ENCODE measurements at places on chromosomes 16 and 17.

DNA sequence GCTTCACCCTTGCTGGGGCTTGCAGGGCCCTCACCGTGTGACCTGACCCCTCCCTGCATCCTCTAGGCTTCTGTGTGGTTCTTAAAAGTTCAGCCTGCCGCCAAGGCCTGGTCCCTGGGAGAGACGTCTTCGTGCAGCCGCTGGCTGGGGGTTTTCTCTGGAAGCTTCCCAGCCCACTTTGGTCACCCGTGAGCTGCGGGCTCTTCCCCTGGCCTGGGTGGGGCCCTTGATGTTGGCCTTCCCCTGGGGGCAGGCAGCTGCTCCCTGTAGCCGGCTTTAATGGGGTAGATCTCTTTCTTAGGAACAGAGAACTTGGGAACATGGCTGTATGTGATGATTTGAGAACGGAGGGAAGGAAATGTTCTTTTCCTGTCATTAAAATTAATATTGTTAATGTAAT lies 32.7 kb downstream of the ZNF750 start:
- DNase-seq, result no peak

GRCh38 chr16:70157477-70158260 lies 15.9 kb upstream of the CLEC18C start:
- DNase-seq, result no peak

- DNase-seq, result no peak
Observed at GRCh38 chr16:2977440-2977839, 2.8 kb downstream of the PKMYT1 start.

DNA sequence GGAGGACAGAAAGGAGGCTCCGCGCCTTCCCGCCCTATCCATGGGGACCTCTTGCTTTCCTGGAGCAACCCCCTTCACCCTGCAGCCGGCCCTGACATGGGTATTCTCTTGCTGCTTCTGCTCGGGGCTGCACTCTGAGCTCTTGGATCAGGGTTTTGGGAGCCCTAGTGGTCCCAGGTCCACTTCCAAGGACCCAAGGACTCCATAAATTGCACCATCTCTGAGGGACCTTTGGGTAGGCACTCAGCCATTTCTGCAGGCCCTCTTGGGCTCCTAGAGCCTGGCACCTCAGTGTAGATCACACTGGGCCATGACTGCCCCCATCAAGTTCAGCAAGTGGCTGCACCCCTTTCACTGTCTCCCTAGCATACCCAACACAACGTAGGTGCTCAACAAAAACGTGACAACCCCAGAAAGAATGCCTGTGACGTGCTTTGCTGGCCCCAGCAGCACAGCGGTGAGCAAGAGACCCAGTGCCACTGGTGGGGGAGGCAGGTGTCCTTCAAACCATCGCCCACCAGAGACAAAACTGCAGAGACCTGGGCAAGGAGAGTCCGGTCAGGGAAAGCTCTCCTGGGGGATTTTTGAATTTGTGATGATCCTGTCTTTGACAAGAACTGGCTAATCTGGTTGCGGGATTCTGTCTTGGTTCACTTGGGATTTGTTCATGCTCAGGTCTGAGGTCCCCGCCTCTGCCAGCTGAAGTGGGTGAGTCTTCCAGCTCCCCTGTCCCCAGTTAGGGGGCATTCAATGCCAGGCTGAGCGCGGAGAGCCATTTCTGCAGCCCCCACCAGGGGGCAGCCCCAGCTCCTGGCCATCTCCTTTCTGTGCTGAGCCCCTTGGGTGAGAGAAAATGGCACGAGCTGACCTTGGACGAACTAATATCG lies 2.5 kb upstream of the RAB11FIP4 start:
- DNase-seq, result no peak

DNA sequence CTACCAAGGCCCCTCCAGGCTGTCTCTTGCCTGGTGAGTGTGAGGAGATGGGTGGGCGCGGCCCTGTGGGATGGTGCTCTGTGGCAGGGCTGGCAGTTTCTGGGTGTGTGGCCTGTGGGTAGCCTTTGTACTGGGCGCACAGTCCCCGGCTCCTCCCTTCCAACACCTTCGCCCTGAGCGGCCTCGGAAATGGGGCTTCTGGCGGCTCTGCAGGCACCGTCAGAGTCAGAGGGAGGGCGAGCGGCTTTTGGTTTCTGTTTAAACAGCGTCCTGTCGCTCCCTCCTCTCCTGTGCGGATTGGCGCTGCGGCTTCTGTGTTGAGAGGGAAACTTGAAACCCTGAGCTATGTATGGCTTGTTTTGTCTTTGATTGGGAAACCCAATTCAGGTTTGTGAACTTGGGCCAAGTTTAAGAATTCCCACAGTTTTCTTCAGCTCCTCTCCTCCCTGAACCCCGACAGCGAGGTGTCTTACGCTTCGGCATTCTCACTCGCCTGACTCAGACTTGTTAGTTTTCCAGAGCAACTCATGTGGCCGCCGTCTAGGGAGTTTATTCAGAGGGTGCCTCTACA lies 8.3 kb upstream of the ZNF750 start:
- DNase-seq, result peak; percentile 49

GRCh38 chr16:30914830-30915229 lies 8.5 kb upstream of the FBXL19 start:
- DNase-seq, result no peak

GRCh38 chr16:720447-720989 lies 428 bp upstream of the ANTKMT start:
- no peak for DNase-seq

- DNase-seq, result no peak
Observed at GRCh38 chr16:50419116-50419515, 50.3 kb upstream of the BRD7 start.

DNA sequence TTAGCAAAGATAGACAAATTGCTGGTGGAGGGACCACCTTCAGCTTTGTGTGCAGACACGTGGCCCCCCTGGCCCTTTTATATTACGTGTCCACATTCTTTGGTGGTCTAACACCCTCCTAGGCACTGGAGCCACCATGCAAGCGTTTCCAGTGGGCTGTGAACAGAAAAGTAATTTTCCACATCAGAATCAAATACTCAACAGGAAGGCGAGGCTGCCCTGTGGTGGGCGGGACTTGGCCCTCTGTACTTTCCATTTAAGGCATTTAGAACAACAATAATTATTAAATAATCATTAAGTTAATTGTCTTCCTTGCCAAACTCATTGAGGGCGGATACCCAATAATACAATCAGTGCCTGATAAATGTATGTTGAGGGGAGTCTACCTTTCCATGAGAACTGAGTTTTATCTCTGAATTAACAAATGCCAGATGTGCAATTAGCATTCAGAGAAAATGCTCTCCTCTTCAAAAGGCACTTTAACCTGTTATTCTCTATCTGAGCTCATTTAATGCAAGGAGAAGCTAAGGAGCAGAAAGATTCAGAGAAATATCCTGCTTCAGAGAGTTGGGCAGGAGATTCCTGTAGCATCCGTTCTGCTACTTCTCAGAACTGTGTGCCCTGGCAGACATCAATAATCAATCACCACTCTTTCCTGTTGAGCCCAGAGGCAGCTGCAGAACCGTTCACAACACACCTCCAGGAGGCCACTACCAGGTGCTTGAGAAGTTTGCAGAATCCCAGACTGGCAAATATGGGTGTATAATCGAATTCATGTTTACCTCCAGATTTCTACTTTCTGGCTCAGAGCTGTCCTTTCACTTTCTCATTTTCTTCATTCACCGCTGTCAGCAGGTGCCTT lies 109.4 kb downstream of the CMIP start:
- no peak for DNase-seq

- DNase-seq, result no peak
Observed at GRCh38 chr16:81444448-81445121, at the start of gene CMIP. CMIP (plus strand) TSS chr16:81444808.

- DNase-seq, result no peak
Observed at GRCh38 chr17:2063261-2064146, 8.6 kb downstream of the HIC1 start.

DNA sequence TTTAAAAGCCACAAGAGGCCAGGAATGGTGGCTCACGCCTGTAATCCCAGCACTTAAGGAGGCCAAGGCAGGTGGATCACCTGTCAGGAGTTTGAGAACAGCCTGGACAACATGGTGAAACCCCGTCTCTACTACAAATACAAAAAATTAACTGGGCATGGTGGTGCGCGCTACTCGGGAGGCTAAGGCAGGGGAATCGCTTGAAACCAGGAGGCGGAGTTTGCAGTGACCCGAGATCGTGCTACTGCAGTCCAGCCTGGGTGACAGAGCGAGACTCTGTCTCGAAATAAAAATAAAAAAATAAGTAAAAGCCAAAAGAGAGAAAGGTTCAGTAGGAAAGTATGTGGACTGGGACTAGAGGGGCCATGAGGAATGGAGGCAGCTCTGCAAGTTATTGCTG lies 13.1 kb upstream of the ITGAL start:
- DNase-seq, result no peak

DNA sequence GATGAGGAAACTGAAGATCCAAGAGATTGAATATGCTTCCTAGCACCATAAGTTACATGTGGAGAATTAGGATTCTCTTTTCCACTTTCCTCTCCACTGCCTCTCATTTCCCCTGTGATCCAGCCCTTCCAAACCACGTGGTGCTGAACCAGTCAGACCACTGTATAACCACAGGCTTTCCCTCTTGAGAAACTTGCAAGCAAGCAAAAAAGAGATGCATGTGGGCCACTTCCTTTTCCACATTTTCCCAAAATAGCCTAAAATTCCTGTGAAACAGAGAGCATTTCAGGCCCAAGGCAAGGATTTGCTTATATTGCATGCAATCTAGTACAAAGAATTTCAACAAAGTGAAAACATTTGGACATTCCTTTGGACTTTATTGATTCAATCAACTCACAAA lies 59.3 kb upstream of the KSR1 start:
- DNase-seq, result no peak

- no peak for DNase-seq
Observed at GRCh38 chr16:49278567-49278827, 3.1 kb downstream of the CBLN1 start.

All from HS-5 (cell line).